ENCODE measurements at places on chromosomes 1 and 21.

DNA sequence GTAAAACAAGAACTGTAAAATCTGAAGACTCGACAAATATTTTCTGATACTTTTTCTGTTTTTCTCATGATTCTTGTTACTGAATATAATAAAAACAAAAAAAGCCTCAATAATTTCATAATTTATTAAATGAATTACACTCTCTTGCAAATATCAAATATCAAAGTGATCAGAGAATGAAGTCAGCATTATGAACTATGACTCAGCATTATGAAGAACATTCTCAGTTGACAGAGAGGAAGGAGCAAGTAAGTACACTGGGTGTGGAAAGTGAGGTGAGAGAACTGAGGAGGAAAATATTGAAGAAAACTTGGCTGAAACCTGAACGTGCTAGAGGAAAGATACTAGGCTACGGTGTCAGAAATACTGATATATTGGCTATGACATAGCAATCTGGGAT is 529.5 kb downstream of the KCNT2 start:
- no peak for DNase-seq

DNA sequence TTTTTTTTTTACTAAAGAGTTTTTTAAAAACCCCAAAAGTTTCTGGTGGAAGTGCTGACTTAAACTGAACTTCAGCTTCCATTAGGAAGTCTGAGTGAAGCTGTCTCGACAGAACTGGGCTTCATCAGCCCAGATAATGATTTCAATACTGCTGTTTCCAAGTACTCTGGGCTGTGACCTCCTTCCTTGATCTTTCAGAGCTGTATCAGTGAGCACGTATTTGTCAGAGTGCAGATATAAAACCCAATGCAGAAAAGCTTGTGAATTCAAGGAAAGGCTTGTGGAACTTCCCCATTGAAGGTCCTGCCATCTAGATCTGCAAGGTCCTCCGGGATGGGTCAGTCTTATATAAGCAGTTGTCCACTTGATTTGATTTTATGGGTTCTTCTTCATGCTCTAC is 50.1 kb upstream of the RGS21 start:
- DNase-seq, result no peak

DNA sequence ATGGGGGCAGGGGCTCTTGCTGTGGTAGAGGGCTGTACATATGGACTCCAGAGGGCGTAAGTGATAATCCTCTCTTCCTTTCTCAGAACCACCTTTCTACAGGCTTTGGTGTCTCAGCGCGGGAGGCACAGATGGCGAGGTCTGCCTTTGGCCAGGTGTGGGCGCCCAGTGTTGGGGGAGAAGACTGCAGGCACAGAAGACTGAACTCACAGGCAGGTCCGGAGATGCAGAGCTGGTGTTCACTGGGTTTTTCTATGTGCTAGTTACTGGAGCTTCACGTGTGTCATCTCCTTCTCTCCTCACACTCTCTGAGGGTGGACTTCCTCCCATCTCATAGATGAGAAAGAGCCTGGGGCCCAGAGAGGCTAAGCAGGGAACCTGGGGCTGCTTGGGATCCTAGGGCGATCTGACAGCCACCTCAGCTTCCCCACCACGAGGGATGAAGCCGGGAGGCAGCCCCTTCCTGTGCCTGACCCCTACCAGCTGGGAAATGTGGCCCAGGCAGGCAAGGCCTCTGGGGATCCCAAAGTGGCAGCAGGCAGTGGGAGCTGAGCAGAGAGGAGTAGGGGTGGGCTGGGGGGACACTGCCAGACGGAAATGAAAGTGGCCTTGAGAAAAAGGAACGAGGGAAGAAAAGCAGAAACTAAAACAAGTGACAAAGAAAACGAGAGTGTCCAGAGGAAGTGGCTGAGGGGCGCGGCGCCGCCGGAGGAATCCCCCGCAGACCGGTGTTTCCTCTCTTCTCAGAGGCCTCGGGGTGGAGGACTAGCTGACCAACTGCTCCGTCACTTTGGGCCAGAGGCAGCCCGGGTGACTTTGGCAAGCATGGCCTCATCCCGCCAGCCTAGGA is 191.6 kb downstream of the HIVEP3 start:
- DNase-seq, result no peak

- peak; percentile 84 for DNase-seq
Measured at GRCh38 chr1:182604175-182605164, at the start of gene RGS16. TSS of gene RGS16 (minus strand) at chr1:182604389. CDS start at chr1:182604259, 130 bp downstream.

GRCh38 chr1:56285554-56286402 is 293.6 kb downstream of the PLPP3 start:
- DNase-seq, result no peak

DNA sequence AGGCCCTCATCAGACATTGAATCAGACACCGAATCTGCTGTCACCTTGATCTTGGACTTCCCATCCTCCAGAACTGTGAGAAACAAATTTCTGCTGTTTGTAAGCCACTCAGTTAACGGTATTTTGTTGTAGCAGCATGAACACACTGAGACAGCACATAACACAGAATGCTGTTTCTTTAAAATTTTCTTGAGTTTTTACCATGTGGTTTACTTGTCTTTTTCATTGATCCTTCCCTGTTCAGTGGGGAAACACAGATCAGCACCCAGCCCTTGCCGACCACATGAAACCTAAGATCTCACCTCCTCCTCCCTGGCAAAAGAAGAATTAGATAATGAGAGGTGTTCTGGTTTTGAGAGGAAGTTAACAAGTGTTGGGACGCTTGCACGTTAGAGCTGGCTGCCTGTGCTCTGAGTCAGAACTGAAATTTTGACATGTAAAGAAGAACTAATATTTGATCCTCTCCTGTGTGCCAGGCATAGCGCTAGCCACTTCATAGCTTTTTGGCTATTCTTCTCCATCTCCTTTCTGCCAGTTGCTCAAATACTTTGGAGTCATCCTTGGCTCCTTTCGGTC is 179.6 kb downstream of the DHRS3 start:
- no peak for DNase-seq

DNA sequence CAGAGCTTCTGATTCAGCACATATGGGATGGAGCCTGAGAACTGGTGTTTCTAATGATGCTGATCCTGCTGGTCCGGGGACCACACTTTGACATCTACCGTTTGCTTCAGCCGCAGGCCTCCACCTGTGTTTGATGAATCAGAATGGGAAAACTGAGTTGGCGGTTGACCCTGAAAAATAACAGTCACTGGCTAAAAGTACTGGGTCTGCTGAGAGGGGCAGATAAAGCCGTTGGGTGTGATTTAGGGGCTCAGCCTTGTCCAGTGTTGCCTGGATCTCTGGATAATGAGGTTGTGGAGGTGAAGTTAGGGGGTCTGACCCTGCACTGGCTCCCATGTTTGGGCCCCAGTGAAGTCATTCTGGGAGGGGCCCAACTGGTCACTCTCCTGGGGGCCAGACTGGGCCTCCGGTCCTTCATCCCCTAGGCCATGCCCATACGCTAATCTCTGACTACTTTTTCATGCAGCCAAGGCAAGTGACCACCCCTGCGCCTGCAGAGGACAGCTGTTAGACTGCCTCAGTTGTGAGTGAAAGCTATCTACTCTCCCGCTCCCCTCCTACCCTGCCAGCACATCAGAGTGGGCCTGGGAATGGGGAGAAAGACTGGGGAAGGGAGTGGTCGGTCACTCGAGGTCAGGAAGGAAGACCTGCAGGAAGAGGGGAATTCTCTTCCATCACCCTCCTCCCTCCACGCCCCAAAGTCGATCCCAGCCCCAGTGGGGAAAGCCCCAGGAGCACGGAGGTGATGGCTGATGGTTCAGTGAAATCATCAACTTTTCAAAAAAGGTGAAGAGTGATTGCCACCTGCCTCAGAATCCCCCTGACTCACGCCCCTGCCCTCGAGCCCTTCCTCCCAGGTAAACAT is 27.7 kb downstream of the VASH2 start:
- no peak for DNase-seq

DNA sequence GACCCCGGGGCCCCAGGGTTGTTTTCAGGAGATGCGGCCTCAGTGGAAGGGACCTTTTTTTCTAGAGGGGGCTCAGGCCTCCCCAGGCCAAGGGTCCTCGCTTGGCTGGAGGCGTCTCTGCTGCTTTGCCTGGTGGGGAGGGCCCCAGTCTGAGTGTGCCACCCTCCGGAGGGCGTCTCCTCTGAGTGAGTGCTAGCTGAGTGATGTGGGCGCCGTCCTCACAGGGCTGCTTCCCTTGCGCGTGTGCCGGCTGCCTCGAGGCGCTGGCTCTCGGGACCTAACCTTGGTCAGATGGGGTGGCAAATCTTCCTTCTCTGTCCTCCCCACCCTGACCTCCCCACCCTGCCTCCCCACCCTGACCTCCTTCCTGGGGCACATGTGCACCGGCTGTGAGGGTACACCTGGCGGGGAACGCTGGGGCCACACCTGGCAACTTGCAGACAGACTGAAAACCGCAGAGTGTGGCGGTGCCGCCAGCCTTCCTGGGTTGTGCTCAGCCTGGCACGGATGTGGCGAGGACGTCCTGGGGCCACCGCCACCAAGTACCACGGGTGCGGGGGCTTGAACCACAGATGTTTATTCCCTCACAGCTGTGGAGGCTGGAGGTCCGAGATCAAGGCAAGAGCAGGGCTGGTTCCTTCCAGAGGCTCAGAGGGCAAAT is 93.0 kb upstream of the TTC34 start:
- no peak for DNase-seq

- DNase-seq, result no peak
Measured at GRCh38 chr1:222048094-222048595, 306.3 kb upstream of the DUSP10 start.

DNA sequence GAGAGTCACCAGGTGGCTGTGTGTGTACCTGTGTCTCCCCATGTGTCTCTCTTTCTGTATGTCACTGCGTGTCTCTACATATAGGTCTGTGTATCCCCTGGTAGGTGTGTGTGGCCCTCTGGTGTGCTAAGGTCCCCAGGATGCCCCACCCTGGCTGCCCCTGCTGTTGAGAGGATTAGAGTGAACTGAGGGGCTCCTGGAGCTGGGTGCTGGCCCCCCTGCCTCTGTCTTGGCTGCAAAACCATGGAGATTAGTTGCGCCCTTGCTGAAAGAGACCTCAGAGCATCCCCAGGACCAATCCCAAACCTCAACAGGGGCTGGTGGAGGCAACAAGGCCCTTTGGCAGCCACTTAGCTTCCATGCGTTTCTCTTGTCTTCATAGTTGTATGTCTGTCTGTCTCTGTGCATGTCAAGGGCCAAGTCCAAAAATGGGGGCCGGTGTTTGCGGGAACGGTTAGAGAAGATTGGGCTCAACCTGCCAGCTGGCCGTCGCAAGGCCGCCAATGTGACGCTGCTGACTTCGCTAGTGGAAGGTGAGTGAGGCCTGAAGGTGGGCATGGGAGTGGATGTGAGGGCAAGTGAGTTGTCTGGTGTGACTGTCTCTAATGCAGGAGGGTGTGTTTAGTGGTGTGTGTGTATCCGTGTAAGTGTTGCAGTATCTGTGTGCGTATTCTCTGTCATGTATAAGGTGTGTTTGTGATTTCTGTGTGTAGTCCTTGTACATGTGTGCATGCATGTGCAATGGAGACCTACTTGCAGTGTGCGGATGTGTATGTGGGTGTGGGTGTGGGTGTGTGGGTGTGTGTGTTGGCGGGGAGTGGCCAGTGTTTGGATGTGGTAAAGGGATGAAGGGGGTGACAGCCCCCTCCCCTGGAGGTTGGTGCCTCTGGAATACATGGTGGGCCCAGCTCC is 16.7 kb downstream of the TFAP2E start:
- no peak for DNase-seq

- DNase-seq, result no peak
Measured at GRCh38 chr21:32733356-32733755, 5.5 kb upstream of the SYNJ1 start.

DNA sequence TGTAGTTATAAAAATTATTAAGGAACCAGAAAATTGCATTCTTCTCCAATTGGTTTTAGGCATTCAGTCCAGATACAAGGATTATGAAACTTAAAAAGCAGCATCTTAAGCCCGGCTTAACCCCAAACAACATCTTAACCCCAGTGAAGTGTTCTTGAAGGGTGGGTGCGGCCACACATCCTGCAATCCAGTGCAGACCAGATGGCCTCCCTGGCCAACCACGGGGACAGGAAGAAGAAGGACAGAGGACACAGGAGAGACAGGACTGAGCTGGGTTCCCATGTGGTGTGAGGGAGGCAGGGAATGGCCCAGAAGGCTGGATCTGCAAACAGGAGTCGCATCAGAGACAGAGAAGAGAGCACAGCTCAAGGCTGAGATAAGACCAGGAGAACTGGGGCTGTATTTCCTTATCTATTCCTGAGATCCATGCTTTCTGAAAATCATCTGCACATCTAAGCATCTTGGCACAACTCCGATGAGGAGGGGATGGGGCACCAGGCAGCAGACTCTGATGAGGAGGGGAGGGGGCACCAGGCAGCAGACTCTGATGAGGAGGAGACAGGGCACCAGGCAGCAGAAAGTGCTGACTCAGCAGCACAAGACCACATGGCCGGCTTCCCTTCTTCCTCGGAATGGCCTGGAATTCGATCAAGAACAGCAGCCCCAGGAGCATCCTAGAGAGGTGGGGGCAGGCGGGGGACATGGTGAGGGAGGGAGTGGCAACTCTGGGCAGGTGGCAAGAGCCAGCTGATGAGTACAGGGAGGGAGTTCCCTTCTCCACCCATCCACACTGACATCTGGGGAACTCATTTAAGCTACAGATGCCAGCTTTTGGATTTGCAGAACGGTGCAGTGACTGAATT is 26.6 kb downstream of the ABCG1 start:
- no peak for DNase-seq

- DNase-seq, result no peak
Measured at GRCh38 chr1:232978091-232978634, 27.8 kb downstream of the NTPCR start.

DNA sequence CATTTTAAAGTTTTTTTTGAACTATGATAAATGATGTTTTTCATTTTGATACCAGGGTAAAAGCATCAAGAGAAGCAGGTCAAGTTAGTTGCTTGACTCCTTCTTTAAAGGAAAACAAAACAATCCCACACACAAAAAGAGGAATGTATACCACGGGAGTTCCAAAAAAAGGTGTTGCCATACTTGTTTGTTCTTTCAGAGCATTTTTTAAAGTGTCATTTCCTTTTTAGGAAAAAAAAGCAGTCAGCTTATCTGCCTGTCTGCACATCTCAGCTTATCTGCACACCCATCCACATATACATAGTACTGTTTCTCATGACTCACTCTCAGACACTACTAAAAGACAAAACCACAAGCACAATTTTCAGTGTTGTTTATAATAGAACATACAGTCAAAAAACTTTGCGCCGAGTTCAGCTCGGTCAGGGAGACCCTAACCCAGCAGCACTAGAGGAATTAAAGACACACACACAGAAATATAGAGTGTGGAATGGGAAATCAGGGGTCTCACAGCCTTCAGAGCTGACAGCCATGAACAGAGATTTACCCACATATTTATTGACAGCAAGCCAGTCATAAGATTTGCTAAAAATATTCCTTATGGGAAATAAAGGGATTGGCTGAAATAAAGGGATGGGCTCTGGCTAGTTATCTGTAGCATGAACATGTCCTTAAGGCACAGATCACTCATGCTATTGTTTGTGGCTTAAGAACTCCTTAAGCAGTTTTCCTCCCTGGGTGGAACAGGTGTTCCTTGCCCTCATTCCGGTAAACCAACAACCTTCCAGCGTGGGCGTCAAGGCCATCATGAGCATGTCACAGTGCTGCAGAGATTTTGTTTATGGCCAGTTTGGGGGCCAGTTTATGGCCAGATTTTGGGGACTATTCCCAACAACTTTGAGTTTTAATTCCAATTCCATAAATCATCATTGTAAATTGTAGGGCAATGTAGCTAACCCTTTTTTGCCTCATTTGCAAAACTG is 11.4 kb upstream of the MNDA start:
- DNase-seq, result no peak

- DNase-seq, result no peak
Measured at GRCh38 chr1:168865850-168866620, 137.0 kb upstream of the DPT start.

Measured in amygdala (tissue), 56 donors.